GM06990 (cell line): ENCODE measurements at places on chromosomes 11 and 22.

GRCh38 chr22:42880815-42881214 lies 23.7 kb upstream of the ARFGAP3 start:
- no peak for DNase-seq

DNA sequence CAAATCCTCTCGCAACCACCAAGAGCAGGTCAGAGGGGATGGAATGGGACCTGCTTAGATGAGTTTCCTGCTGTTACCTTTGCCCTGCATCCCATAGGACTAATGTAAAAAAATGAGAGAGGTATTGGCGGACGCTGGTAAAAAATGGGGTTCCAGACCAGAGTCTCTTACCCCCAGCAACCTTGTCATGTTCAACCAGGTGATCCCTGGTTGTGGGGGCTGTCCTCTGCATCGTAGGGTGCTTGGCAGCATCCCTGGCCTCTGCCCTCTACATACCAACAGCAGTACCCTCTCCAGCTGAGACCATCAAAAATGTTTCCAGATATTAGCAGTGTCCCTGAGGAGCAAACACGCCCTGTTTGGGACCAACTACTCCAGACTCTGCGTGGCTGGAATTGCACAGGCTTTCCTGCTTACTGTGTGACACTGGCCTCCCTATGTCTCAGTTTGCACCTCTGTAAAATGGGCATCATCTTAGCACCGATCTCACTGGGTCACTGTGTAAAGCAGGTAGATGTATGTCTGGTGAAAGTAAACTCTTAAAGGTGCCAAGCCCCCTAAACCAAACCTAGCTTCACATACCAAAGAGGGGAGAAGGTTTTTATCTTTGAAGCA lies 1.5 kb downstream of the APOL6 start:
- no peak for DNase-seq

DNA sequence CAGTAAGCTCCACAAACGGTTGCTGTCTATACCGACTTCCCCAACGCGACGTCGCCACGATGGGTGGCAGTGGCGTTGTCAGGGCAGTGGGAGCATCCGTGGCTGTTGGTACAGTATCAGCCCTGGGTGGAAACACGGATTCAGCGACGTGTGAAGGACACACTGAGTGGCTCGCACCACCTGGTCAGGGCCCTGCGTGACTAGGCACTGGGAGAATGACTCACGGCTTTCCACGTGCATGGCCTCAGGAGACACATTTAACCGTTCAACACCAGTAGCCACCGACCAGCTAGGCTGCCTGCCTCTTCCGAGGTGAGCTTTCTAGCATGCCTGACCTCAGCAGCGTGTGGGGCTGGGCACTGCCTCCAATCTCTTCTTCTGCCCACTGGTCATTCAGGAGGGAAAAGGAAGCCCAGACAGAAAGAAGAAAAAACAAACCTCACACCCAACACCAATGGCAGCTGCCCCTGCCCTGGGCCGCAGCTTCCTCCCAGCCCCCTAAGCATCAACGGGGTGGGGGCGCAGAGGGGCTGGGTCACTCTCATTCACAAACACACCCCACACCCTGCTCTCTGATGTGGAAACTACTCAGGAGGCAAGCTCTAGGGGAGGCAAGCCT lies 59.0 kb downstream of the MYH9 start:
- peak; percentile 45 for DNase-seq

- no peak for DNase-seq
Observed at GRCh38 chr11:127195501-127196120, 195.0 kb upstream of the KIRREL3 start.

DNA sequence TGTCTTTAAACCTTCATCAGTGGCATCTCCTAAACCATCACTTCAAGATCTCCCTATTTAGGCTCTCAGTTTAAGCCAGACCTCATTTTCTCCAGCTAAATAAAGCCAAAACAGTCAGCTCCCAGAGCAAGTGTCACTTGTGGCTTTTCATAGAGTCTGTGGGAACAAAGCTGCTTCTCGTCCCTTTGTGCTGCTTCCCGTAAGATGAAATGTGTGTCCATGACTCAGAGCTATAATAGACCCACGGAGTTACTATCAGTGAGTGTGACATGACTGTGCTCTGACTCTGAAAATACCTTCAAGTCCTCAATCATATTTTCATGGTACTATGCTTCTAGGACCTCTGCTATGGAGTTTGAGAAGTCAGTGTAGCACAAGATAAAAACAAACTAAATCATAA lies 57.3 kb upstream of the SLN start:
- DNase-seq = no peak

- DNase-seq = no peak
Observed at GRCh38 chr11:127965939-127966668, 621.3 kb downstream of the ETS1 start.

DNA sequence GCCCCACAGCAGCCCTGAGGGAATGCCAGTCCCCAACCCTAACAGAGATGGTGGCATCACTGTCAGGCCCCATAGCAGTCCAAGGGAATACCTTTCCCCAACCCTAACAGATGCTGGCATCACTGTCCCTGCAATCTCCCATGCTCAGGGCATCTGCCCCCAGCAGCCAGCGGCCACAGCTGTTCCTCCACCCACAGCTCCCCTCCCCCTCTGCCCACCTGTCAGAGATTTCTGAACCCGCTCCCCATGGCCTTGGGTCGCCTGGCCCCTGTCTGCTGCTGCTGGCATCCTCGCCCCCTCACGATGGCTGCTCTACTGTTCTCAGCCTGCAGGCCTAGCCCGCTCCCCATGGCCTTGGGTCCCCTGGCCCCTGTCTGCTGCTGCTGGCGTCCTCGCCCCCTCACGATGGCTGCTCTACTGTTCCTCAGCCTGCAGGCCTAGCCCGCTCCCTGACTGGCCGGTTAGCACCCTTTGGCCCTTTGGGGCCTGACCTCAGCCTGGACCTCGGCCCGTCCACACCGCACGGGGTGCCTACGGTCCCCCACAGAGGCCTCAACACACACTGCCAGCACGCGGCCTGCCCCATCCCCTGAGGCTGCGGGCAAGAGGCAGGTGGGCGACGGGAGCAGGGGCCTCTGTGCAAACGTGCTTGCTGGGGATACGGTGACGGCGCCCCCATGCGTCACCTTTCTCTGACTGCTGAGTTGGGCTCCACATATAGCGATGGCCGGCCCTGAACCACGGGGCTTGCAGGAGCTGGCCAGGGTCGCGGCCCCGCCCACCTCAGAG lies 20.7 kb downstream of the CHID1 start:
- DNase-seq = no peak

DNA sequence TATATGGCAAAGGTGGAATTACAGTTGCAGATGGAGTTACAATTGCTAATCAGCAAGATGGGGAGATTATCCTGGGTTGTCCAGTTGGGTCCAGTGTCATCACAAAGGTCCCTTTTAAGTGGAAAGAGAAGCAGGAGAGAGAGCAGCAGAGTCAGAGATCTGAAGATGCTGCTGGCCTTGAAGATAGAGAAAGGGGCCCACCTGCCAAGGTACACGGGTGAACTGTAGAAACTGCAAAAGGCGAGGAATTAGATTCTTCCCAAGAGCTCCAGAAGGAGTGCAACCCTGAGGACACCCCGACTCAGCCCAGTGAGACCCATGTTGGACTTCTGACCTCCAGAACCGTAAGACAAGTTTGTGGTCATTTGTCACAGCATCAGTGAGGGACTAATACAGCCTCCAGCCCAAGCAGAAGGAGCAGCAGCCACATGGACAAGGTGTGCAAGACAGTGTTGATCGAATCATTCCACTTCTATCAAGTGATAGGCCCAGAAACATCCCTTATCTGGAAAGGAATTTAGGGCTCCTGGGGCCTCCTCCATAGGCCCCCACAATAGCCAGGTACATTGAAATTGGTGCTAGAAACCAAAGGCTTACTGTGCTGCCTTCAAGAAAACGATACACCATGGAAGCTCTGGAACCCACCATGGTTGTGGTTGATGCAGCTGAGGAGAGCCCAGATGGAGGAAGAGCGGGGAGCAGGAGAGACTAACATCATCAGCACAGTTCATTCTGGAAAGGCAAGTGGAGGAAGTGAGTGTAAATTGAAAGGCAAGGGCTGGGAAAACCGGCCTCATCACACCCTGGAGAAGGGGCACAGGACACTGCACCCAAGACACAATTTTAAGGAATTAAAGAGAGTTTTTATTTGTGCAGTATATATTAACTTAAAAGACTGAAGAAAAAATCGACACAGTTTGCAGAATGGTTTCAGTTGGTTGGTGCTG lies 23.3 kb downstream of the SNAP29 start:
- no peak for DNase-seq

- DNase-seq = no peak
Observed at GRCh38 chr11:133521502-133521901, 10.8 kb downstream of the OPCML start.
